ENCODE measurements at places on chromosomes 4 and X. TPM values are rescaled to one million over a fixed set of nuclear protein-coding genes. Genes with fewer than 3 reads are reported as not detected.

KLHL8 gene
- total RNA-seq = 22.5 TPM

NEXMIF gene
- 2.5 TPM for total RNA-seq

STK26 gene
- 21.7 TPM for total RNA-seq

GRK4 gene
- 7.4 TPM for total RNA-seq

ATOH1 gene
- not detected for total RNA-seq

MAGEA4 gene
- total RNA-seq = not detected

XAGE1B gene
- total RNA-seq = not detected

CLTRN gene
- 1.0 TPM for total RNA-seq

NPY5R gene
- 0.41 TPM for total RNA-seq

H2BW2 gene
- total RNA-seq = not detected

NLGN3 gene
- total RNA-seq = 3.7 TPM

ADH1C gene
- total RNA-seq = 9.0 TPM

TMEM31 gene
- not detected for total RNA-seq

UGT8 gene
- 5.5 TPM for total RNA-seq

DUSP21 gene
- not detected for total RNA-seq

DRD5 gene
- 1.1 TPM for total RNA-seq

IQCM gene
- total RNA-seq = not detected

GIMD1 gene
- not detected for total RNA-seq

OGT gene
- total RNA-seq = 194 TPM

TCP11X2 gene
- not detected for total RNA-seq

AMTN gene
- not detected for total RNA-seq

NAP1L2 gene
- total RNA-seq = 1.8 TPM

RNF128 gene
- 4.4 TPM for total RNA-seq

DAPP1 gene
- total RNA-seq = 10.5 TPM

MID2 gene
- 25.8 TPM for total RNA-seq

CDKN2AIP gene
- total RNA-seq = 23.7 TPM

MGARP gene
- not detected for total RNA-seq

SOD3 gene
- 46.3 TPM for total RNA-seq

CHIC2 gene
- 32.9 TPM for total RNA-seq

ADH4 gene
- not detected for total RNA-seq

ANKRD50 gene
- total RNA-seq = 77.3 TPM

VGLL1 gene
- not detected for total RNA-seq

SPANXD gene
- not detected for total RNA-seq

FRAS1 gene
- 46.9 TPM for total RNA-seq

KIAA1210 gene
- total RNA-seq = 0.10 TPM

MTNR1A gene
- total RNA-seq = 0.21 TPM

VCX3B gene
- total RNA-seq = not detected

MAGEB1 gene
- not detected for total RNA-seq

PRDM5 gene
- 36.4 TPM for total RNA-seq

C4orf50 gene
- total RNA-seq = 0.10 TPM

FGF13 gene
- 49.3 TPM for total RNA-seq

ABCD1 gene
- 12.0 TPM for total RNA-seq

ENPEP gene
- total RNA-seq = 31.5 TPM

MUC7 gene
- 140 TPM for total RNA-seq

TMEM144 gene
- total RNA-seq = 9.1 TPM

DCHS2 gene
- total RNA-seq = 13.6 TPM

TMEM156 gene
- total RNA-seq = 1.6 TPM

ETDB gene
- total RNA-seq = not detected

EVC2 gene
- total RNA-seq = 9.7 TPM

LIAS gene
- total RNA-seq = 20.1 TPM

UNC5C gene
- 2.7 TPM for total RNA-seq

AWAT1 gene
- not detected for total RNA-seq

SLC10A3 gene
- total RNA-seq = 16.3 TPM

AKAP14 gene
- 0.41 TPM for total RNA-seq

CXCL1 gene
- total RNA-seq = 2.1 TPM

NMU gene
- 6.2 TPM for total RNA-seq

Measured in tongue (tissue), 3 donors.